ENCODE measurements at places on chromosomes 2 and 18. TPM values are rescaled to one million over a fixed set of nuclear protein-coding genes. Genes with fewer than 3 reads are reported as not detected.

TLX2 gene
- total RNA-seq = not detected

SEPTIN10 gene
- total RNA-seq = 34.1 TPM

SLC14A1 gene
- total RNA-seq = 276 TPM

KLF11 gene
- total RNA-seq = 5.4 TPM

MC4R gene
- total RNA-seq = 0.45 TPM

All from H4 (cell line).